Activated naive CD4-positive, alpha-beta T cell treated with anti-CD3 and anti-CD28 coated beads, Interleukin-2, amount 50 U/mL, for 72 hours (primary cell): ENCODE measurements at places on chromosomes 4 and X. TPM values are rescaled to one million over a fixed set of nuclear protein-coding genes. Genes with fewer than 3 reads are reported as not detected.

GPC3 gene
- 0.66 TPM for total RNA-seq

LARP7 gene
- 38.7 TPM for total RNA-seq

ASB5 gene
- total RNA-seq = not detected

GRIA2 gene
- total RNA-seq = not detected

SLC6A14 gene
- not detected for total RNA-seq

ESX1 gene
- not detected for total RNA-seq

NSG1 gene
- total RNA-seq = 0.91 TPM

USP51 gene
- 3.9 TPM for total RNA-seq

RTL3 gene
- not detected for total RNA-seq

TBC1D14 gene
- 21.3 TPM for total RNA-seq

NOX1 gene
- total RNA-seq = not detected

KCND1 gene
- total RNA-seq = 4.9 TPM

CCNA2 gene
- total RNA-seq = 125 TPM

LRP2BP gene
- 0.68 TPM for total RNA-seq

NKX3-2 gene
- total RNA-seq = not detected

TRAM1L1 gene
- total RNA-seq = not detected

CTSO gene
- total RNA-seq = 0.77 TPM

TLR2 gene
- 1.6 TPM for total RNA-seq

SNCA gene
- total RNA-seq = not detected

SSX7 gene
- total RNA-seq = not detected

ITIH6 gene
- total RNA-seq = not detected
